ENCODE measurements at places on chromosomes 7 and 10.

GRCh38 chr10:26214551-26215395 is 1.8 kb upstream of the GAD2 start:
- DNase-seq, result no peak

DNA sequence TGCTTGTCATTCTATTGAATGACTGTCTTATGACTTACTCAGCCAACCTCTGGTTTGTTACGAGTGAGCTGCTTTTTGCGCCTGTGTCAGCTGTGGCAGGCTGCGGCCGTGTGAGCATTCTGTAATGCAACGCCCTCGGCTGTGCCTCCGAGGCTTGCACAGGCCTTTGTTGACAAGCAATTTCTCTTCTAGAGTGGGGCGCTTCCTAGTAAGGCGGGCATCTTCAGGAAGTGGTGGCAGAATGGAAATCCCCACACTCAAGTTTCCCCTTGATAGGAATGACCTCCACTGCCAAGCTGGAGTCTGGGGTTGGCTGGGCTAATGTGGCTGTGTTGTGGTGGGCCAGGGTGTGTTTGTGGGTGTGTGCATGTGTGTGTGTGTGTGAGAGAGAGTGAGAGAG is 20.2 kb upstream of the TMEM178B start:
- DNase-seq, result no peak

DNA sequence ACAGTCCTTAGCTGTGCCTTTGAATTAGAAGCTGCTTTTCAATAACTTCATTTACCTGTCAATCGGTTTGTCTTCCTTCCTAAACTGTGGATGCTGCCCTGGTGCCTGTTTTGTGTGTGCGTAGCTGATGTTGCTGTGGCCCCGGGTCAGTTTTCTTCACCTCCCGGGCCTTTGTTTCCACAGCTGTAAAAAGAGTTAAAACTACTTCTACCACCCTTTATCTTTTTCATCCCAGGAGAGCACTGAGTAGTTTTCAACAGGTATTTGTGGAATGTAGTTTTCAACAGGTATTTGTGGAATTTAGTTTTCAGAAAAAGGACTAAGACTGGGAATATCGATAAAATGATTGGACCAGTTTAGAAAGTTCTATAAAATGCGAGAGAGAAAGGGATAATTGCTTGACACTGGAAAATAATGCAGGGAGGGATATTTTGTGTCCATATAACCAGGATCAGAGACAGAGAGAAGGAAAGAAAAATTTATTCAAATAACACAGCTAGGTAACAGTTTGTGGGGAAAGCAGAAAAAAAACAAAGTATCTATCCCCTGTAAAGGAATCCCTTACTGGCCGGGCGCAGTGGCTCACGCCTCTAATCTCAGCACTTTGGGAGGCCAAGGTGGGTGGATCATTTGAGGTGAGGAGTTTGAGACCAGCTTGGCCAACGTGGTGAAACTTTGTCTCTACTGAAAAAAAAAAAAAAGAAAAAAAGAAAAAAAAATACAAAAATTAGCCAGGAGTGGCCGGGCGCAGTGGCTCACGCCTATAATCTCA is 15.9 kb upstream of the IGF2BP3 start:
- no peak for DNase-seq

DNA sequence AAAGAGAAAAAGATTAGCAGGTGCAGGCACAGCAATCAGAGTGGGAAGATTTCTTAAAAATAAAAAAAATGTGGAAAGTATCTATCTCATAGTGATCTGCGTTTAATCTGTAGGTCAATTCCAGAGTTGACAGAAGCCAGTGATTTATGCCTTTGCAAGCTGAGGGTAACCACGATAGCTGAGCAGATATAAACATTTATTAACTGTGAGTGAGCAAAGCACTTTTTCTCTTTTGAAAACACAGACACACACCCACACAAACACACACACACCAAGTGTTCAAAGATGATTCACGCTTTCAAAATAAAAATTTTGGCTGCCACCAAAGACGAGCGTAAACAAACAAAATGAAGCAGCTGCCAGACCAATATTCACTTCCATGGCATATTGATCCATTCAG is 243.2 kb upstream of the SLC26A5 start:
- no peak for DNase-seq

- DNase-seq, result no peak
These were observed 105.0 kb downstream of the FAM53B start for GRCh38 chr10:124639206-124639605.

DNA sequence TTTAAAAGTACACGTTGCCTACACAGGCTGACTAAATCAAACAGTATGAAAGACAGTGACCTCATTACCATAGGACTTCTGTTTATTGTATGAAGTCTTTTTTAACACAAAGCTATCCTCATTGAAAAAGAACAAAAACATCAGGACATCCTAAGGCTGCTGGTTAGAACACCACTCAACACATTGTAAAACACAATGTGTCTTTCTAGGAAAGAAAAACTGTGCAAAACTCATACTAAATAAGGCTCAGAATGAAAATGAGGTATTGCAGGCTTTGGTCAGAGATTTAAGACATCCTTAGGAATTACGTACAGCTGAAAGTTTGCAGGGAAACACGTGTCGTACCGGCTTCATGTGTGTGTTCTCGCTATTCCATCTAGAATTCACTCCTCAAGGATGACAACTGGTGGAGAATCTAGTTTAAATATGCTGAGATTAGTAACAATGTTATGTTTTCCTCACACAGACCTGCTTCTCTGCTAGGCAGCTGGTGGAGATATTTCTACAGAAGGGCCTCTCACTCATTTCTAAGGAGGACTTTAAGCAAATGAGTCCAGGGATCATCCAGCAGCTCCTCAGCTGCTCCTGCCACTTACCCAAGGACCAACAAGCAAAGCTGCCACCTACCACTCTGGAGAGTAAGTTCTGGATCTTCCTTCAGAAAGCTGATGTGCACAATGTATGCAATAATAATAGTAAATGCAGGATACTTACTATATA is 29.3 kb downstream of the SLC39A12 start:
- DNase-seq, result no peak

DNA sequence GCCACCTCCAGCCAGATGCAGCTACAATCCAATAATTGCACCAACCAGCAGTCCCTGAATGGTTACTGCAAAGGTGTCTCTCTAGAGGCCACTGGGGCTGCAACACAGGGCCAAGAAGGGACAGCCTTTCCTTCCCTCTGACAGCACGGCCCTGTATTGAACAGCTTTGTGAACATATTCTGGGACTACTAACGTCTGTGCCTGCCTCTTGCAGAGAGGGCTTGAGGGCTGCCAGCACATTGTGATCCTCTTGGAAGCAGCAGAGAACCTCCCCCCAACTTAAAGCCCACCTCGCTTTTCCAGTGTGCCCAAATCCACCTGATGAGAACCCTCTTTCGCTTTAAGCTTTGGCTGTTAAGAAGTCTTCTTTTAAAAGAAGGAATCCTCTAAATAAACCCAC is 415.9 kb downstream of the RPS24 start:
- DNase-seq, result no peak

DNA sequence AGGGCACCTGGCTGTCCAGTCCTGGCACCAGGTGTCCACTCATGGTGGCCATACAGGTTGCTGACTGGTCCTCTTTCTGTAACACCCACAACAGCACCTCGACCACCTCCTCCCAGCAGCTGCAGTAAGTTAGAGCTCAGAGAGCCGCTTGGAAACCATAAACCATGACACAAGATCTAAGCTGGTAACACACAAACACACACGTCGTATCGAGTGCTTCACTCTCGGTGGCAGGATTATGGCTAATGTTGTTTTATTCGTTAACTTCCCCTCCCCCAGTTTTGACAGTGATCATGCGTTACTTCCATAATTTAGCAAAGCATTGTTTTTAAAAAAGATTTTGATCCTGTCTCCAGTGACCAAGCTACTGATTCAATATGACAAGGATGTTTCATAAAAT is 59.7 kb downstream of the CAMK2B start:
- no peak for DNase-seq

- no peak for DNase-seq
These were observed 14.6 kb downstream of the ZSCAN21 start for GRCh38 chr7:100064162-100064561.

DNA sequence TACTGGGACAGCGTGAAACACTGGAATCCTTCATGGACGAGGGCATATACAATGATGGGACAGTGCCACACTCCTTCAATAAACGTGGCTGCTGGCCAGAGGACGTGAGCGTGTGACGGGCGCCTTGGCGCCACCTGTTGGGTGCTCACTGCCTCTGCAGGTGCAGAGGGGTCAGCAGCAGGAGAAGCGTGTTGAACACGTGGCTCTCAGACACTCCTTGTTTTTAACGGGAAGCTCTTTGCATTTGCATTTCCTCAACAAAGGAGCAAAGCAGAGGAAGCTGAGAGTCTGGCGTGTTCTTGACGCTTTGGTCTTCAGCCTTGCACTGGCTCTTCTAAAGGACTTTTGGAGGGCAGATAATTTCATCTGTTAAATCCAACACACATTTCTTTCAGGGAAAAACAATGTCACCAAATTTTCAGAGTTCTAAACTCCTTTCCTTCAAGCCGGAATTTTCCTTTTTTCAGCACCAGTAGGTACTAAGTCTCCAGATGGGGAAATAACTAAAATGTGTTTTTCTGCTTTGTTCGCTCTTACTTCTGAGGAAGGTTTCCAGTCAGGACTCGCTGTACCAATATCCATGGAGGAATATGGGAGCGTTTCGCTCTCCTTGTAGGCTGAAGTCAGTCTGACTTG is 2.9 kb upstream of the GET4 start:
- DNase-seq, result peak; percentile 78

GRCh38 chr7:130180571-130181262 is 24.5 kb downstream of the TMEM209 start:
- DNase-seq, result no peak

DNA sequence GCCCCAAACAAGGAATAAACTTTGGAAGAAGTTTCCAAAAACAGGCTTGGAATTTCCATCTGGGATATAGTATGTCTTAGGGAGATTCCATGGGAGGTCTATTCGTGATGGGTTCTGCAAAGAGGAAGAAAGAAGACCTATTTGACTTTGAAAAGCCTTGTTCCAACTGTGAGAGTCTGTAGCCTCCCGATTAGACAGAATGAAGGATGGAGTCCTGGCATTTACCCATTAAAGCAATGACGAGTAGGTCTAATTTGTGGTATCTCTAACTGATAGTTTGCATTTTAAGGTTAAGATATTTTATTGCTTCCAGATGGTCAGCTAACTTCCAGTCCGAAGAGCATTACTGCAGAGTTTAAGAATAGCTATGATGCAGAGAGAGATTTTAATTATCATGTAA is 19.5 kb upstream of the GALNT17 start:
- DNase-seq, result no peak

DNA sequence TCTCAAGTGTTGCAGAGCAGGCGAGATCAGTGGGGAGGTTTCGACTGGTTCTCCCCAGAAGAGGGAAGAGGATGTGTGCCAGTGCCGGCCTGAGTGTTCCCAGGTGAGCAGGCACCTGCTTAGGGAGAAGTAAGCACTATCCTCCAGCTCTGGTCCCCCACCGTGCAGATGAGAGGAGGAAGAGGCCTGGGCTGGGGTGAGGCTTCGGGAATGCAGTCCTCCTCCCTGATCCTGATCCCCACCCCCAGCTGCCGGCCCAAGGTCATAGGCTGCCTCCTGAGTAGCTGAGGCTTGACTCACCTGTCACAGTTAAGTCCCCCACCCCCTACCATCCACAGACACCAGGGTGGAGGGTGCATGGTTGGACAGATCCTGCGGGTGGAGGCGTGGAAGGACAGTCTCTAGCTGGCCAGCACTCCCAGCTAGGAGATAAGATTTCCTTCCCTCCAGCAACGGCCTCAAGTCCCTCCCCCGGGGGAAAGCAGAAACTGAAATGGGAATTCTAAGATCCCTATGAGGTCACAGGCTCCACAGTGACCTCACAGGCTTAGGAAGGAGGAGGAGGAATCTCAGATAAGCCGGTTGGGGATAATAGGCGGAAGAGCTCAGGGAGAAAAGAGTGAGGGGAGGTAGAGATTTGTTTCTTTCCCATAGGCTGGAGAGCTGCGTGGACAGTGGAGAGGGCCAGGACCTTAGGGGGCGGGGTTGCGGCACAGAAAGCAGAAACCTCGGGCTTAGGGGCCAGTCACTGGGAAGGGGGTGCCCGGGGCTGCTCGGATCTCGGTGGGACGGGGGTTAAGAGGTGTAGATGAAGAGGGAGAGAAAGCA is 1.0 kb downstream of the LRCH4 start:
- DNase-seq, result no peak

DNA sequence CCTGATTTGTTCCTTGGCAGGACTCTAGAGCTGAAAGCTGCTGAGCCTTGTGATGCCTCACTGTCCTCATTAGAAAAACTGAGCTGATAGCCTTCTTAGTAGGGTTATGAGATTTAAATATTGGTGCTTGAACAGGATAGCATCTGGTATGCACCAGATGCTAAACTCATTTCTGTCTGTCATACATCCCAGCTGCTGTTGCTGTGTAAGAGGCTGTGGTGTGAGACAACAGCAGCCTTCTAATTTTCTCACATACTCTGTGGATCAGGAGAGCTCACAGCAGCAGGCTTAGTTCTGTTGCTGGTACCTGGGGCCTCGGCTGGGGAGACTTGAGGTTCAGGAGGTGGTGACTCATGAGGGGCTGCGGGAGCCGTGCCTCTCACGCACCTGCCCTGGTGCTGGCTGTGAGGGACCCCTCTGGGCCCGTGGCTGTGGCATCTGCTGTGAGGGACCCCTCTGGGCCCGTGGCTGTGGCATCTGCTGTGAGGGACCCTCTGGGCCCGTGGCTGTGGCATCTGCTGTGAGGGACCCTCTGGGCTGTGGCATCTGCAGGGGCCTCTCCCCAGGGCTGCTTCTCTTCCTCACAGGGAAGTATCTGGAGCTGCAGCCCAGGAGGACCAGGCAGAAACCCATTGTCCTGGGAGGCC is 12.5 kb downstream of the DYNC2I1 start:
- no peak for DNase-seq

GRCh38 chr7:45073031-45073785 is 15.6 kb downstream of the NACAD start:
- no peak for DNase-seq

- no peak for DNase-seq
These were observed 195.4 kb upstream of the AOAH start for GRCh38 chr7:36919738-36920137.

DNA sequence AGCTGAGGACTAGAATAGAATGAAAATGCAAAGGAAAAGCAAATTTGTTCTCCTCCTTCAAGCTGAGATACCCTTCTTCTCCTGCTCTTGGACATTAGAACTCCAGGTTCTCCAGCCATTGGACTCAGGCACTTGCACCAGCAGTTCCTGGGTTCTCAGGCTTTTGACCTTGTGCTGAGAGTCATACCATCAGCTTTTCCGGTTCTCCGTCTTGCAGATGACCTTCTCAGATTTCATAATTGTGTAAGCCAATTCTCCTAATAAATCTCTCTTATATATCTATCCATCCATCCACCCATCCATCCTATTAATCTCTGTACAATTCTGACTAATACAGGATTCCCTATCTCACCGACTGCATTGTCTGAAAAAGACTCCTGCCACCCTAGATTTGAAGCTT is 108.3 kb downstream of the AHR start:
- DNase-seq, result no peak

DNA sequence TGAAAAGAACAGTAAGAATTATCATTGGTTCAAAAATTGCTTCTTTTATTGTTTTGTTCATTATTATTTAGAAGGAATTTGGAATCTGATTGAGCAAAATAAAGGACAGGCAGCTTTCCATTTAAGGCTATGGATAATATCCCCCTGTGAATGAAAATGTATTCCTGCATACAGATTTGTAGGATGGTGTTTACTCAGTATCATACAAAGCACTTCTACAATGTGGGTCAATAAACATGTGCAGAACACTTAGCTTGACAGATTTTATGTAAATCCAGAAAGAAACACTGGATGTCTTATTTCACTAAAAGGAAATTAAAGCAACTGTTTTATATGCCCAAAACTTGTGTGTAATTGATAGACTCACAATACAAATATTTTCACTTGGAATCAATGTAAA is 189.7 kb downstream of the THSD7A start:
- no peak for DNase-seq

- no peak for DNase-seq
These were observed 13.6 kb downstream of the PON2 start for GRCh38 chr7:95421000-95421846.
